Umbilical cord (tissue), 2 donors: ENCODE measurements at places on chromosomes 6 and 20.

GRCh38 chr6:140275725-140276124 is 901.3 kb upstream of the CITED2 start:
- no peak for DNase-seq

GRCh38 chr6:157017861-157018260 is 240.7 kb downstream of the ARID1B start:
- no peak for DNase-seq

GRCh38 chr6:13053006-13053461 is 275.3 kb downstream of the TBC1D7 start:
- DNase-seq = no peak

DNA sequence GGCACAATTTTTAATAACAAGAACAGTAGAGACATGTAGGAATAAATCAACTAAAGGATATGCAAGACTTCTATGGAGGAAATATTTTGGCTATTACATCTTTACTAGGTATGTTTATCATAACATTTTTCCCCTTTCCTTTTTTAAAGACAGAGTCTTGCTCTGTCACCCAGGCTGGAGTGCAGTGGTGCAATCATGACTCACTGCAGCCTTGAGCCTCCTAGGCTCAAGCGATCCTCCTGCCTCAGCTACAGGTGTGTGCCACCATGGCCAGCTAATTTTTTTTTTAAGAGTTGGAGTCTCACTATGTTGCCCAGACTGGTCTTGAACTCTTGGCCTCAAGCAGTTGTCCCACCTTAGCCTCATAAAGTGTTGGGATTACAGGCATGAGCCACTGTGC is 37.0 kb downstream of the AKAP7 start:
- no peak for DNase-seq

- DNase-seq = no peak
Observed at GRCh38 chr6:114839019-114839418, 496.2 kb upstream of the HS3ST5 start.

GRCh38 chr6:165886169-165886568 is 223.1 kb upstream of the PDE10A start:
- no peak for DNase-seq
